ENCODE measurements at places on chromosomes 2 and 18.

DNA sequence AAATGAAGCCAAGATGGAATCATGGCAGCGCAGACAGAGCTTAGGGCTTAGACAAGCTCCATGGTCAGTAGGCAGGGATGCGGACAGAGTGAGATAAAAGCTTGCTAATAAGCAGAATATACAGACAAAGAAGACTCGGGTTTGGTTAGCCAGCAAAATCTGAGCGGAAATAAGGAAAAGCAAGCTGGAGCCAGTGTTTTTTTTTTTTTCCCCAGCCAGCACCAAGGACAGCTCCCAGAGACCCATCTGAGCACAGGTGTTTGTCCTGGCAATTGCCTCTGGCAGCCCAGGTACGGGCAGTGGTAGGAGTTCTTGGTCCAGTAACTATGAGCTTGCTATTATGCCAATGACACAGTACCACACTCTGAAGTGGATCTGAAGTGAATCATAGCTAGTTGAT lies 187.6 kb downstream of the ADCYAP1 start:
- DNase-seq, result no peak

GRCh38 chr2:46488389-46488788 lies 9.0 kb downstream of the TMEM247 start:
- DNase-seq, result no peak

DNA sequence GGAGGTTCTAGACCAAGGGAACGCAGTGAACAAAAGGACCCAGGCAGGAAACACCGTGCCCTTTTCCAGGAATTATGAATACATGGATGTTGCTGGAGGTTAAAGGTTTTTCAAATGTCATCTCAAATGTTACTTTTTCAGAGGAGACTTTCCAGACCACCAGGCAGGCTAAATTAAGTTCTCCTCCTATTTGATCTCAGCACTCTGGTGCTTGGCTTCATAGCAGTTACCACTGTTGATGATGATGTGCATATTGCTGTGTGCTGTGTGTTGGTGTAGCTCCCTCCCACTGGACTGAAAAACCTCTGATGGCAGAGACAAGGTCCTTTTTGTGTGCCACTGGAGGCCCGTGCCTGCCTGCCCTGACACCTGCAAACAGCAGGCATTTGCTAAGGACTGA lies 137.3 kb upstream of the PTPRM start:
- DNase-seq, result no peak

- no peak for DNase-seq
Measured at GRCh38 chr2:212145121-212145520, 393.5 kb downstream of the ERBB4 start.

- no peak for DNase-seq
Measured at GRCh38 chr2:209763106-209763505, 8.5 kb upstream of the UNC80 start.
